ENCODE measurements at places on chromosomes 11 and 22.

DNA sequence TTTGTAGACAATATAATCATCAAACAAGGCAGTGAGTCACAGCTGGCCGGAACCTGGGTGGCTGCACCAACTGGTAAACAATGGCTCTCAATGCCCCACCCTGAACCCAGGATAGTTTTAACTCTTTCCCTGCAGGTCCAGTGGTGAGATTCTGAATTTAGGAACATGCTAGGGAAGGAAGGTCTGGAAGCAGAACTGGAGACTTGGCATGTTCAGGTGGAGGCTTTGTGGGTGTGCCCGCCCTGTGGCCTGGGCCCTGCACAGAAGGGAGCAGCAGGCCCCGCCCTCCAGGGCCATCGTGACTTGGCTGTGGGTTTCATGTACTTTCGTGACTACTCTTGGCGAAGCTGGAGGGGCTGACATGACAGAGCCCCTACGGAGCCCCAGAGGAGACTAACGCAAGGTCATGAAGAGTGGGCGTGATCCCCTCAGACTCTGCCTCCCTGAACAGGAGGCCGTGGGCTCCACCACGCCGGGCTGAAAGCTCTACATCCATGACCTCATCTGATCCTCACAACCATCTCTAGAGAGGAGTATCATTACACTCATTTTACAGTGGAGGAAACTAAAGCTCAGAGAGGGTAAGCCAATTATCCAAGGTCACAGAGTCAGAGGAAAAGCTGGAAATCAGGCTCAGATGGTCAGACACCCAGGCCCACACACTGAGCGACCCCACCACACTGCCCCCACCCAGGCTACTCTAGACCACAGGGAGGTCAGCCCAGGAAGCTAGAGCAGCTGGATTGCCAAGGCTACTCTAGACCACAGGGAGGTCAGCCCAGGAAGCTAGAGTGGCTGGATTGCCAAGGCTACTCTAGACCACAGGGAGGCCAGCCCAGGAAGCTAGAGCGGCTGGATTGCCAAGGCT lies 27.3 kb downstream of the MAFF start:
- no peak for DNase-seq

- DNase-seq: no peak
These were observed 39.2 kb downstream of the APOL1 start for GRCh38 chr22:36291831-36292740.

DNA sequence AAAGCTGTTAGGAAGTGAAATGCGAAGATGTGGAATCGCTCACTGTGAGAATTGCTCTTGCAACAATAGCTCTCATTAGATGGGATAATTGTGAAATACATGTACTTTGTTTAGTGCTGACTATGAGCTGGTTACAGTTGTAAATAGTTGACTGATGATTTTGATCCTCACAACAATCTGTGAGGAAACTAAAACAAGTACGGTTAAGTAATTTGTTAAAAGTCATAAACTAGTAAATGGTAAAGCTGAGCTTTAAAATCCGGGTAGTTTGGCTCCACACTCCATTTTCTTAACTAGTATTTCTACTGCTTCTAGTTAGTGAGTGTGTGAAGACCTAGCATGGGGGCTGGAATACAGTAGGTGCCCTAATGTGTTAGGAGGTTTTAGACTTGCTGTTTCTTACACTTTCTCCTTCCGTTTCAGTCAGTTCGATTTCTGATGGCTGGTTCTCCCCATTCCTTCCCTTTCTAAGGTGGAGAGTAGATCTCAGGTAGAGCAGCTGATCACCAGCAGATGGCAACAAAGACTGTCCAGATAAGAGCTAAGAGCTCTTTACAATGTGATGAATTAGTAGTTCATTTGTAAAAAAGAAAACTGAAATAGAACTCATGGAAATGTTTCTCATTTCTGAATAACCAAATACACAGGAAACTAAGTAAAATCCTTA lies 16.3 kb upstream of the CYP2R1 start:
- no peak for DNase-seq

DNA sequence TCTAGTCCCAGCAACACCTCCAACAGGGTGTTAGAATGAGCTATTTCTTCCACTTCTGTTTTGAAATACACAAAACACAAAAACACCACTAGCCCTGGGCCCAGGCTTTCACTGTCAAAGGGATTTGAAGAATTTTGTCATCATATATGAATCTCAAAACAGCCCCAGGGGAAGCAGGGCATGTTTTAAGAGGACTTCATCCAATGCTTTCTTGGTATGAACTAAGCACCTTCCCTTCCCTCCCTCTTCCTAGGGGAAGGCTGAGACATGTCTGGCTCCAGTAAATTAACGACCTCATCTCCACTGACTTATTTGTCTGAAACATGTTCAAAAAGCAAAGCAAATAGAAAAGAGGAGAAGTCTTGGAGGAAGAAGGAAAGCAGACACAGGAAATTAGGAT lies 75.7 kb upstream of the INCENP start:
- DNase-seq: no peak

DNA sequence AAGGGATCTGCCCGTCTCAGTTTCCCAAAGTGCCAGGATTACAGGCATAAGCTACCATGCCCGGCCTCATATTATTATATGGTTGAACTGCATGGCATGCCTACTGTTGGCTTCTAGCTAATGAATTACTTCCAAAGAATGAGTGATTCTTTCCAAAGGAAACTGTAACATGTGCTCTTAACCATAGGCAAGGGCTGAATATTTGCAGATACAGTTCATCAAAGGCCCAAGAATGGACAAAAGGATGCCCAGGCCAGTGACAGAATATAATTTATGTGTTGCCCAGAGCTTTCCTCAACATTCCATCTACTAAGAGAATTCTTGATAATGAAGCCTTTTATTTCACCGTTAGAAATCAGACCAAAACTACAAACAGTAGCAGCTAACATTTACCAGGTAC lies 27.0 kb upstream of the CCDC89 start:
- DNase-seq: no peak

DNA sequence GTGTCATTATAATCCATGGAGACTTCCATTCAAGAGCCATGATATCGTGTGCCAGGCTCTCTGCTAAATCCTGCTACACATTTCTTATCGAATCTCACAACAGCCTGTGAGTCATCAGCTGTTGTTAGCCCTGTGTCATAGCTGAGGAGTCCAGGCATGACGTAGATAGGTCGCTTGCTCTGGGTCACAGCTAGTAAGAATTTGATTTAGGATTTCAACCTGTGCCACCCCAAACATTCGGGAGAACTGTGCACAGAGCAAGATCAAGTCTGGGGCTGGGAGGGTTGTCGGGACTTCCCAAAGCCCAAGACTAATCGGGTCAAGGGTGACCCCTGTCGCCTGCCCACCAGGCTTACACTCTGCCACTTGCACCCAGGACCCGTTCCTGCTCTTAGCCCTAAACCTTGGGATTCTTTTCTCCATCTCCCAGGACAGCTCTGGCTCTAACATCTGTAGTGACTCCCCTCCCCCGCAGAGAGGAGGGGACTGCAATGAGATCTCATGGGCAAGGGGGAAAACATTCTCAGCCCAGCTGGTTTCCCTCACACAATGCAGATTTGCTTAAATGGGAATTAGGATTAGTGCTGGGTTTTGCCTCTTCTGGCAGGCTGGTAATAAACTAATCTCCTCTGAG lies 34.3 kb downstream of the TSPAN18 start:
- DNase-seq: no peak

GRCh38 chr11:110082899-110083298 lies 10.3 kb upstream of the ZC3H12C start:
- DNase-seq: no peak

GRCh38 chr22:24207264-24208011 lies 26.2 kb downstream of the SUSD2 start:
- DNase-seq: no peak

GRCh38 chr11:94400839-94401772 lies at the start of gene GPR83:
Gene GPR83, minus strand, starts transcription at chr11:94401419. Its CDS starts 172 bp downstream, at chr11:94401247.
- no peak for DNase-seq

DNA sequence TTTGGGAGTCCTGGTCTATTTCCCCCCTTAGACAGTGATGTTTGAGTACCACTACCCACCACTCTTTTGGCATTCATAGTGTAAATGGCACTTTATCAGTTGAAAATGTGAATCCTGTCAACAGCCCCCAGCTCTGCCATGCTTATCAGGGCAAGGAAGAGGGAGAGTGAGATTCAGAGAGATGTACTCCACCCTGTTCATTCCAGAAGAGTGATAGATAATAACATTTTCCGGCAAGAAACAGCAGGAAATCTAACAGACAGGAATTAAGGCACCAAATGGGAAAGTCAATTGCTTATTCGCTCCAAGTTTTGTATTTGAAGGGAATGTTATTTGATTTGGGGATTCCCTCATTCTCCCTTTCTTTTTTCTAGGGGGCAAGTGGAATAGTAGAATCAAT lies 681.9 kb downstream of the NTM start:
- no peak for DNase-seq

- no peak for DNase-seq
These were observed 74.5 kb downstream of the FAM76B start for GRCh38 chr11:95714843-95715776.

- DNase-seq: no peak
These were observed 5.4 kb downstream of the IZUMO1R start for GRCh38 chr11:94309757-94310156.

DNA sequence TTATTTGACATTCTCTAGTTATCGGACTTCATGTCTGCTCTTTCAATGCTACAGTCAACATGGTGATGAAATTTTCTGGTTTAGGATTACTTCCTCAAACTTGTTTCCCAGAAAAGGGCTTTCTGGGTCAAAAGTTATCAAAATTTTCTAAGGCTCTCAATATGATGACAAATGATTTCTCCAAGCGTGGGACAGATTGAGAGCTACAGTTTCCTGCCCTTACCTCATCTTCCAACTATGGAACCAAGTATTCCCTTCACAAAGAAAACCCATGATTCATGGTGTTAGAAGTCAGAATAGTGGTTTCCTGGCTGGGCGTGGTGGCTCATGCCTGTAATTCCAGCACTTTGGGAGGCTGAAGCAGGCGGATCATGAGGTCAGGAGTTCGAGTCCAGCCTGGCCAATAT lies 17.8 kb downstream of the MYO18B start:
- no peak for DNase-seq

GRCh38 chr22:39416319-39416718 lies 16.7 kb downstream of the TAB1 start:
- DNase-seq: no peak

DNA sequence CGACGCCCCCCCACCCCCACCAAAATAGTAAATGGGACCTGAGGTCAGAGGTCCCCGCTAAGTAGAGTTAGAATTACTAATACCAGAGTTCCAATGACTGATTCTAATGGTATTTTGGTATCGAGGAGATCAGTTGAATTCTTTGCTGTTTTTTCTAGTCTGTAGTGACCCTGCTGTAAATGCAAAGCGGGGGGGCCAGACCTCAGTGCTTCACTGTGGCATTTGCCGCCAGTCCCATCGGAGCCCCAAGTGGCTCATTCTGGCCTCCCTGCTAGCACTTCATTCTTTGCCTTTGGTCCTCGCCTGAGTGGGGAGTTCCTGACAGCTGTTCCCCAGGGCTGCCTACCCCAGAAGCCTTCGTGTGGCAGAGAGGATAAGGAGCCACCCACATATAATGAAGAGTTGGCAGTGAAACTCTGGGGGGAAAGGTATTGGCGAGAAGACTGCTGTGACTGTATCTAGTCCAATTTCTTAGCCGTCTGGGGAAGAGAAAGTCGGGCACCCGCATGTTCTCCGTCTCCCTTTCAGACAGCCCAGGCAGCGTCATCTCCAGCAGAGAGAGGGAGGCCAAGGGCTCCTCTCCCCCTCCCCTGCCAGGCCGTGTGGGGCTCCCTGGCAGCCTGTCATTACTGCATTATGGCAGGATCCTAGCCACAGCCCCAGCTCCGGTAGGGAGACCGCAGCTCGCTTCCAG lies 19.4 kb upstream of the CABP7 start:
- no peak for DNase-seq

DNA sequence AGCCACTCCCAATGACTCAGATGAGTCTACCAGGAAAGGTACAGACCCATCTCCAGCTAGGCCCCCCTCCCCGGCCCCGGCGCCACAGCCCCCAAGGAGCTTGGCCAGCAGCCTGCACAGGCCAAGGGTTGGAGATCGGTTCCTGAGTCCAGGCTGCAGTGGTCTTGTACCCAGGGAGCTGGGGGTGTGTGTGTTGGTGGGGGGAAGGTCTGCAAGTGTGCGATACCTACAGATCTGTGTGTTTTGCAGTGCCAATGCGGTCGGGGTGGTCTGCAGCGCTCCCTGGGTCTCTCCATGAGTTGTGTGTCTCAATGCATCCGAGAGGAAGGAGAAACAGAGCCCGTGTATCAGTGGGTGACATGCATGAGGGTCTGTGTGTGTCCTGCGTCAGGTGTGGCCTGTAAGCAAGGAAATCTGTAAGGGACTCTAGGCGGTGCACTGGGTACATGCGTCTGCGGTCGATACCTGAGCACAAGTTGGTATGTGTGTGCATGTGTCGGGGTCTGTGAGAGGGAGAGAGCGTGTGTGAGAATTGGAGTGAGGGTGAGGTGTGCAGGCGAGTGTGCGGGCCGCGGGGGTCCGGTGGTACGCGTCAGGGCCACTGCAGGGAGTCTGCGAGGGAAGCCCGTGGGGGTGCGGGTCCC lies 645 bp downstream of the CDC42BPG start:
- no peak for DNase-seq

- DNase-seq: no peak
These were observed 30.3 kb upstream of the ABCC8 start for GRCh38 chr11:17506942-17507341.

GRCh38 chr11:107882095-107882820 lies 23.7 kb upstream of the SLC35F2 start:
- DNase-seq: no peak

DNA sequence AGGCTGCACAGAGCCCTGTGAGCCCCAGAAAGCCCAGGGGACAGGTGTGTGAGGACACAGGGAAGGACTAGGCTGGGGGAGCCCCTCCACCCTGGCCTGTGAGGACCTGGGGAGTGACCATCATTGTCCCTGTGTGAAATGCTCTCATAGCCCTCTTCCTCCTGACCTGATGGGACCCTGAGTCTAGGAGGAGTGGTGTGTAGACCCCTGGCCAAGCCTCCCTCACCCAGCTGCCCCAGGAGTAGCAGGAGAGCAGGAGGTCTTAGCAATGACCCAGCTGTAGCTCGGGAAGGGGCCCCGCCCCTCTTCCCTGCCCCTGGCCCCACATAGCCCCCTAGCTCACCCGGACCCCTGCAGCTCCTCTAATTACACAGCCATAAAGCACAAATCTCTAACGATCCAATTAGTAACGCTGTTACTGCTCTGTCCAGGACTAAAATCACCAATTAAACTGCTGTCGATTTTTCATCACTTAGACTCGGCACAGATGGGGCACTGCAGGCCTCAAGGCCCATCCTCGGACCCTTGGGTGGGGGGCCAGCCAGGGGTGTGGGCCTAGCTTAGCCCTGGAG lies 6.6 kb upstream of the CABP7 start:
- DNase-seq: no peak

- no peak for DNase-seq
These were observed 111.6 kb downstream of the SIK3 start for GRCh38 chr11:116986521-116987105.

- DNase-seq: no peak
These were observed 24.6 kb upstream of the WNT7B start for GRCh38 chr22:46001426-46002106.

GRCh38 chr11:40202589-40203270 lies 1256.7 kb downstream of the LRRC4C start:
- DNase-seq: no peak

GRCh38 chr11:19673924-19674729 lies 38.5 kb upstream of the NAV2 start:
- no peak for DNase-seq

- DNase-seq: no peak
These were observed 17.7 kb downstream of the FJX1 start for GRCh38 chr11:35635933-35636332.
